ENCODE measurements at places on chromosomes 4 and X.
A peak's percentile ranks its signal among the peaks of the same experiment; 100 is the strongest.

DNA sequence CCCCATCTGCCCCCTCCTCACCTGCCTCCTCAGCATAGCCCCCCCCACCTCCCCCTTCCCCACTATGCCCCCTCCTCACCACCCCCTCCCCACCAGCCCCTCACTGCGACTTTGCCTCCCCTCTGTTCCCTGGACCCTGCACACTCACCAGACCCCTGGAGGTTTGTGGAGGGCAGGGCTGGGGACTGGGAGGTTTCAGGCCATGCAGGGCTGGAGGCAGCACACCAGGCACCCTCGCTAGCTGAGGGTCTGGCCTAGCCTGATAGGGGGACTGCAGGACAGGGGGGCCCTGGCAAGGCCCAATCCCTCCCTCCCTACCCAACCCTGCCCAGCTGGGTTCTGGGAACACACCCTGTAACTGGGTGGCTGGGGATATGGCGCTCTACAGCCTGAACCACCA is 28.0 kb downstream of the TACC3 start:
- no peak for DNase-seq

DNA sequence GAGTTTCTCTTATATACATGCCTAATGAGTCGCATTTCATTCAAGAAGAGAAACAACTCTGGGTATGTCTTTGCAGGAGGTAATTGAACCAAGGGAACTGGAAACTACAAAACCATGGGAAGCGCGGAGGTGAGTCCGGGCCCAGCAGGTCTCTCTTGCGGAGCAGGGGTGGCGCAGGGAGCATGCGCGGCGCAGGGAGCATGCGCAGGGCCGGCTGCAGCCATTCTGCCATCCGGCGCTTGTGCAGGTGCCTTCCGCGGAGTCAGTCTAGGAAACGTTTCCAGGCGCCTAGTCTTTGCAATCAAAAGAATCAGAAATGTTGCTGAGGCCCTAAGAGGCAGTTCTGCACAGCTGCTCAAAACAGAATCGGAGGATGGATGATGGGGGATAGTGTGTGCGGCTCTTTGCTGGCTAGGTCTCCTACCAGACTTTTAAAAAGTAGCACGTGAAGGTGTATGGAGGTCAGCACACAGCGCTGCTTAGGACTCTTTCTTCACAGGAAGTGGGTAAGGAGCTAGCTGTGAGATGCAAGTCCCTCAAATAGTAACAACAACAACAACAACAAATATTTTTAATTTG is 433.8 kb upstream of the FAT1 start:
- DNase-seq: no peak

DNA sequence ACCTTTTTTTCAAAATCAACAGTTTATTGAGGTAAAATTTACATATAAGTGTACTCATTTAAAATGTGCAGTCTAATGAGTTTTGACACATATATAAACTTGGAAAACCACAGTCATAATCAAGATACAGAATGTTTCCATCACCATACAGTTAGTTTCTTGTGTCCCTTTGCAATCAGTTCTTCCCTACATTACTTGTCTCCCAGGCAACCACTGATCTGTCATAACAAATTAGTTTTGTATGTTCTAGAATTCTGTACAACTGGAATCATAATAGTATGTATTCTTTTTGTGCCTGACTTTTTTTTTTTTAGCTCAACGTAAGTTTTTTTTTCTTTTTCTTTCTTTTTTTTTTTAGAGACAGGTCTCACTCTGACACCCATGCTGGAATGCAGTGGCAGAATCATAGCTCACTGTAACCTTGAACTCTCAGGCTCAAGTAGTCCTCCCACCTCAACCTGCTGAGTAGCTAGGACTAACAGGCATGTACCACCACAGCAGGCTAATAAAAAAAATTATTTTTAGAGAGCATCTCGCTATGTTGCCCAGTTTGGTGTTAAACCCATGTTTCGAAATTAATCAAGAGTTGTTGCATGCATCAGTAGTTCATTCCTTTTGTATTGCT is 26.9 kb downstream of the ARFIP1 start:
- no peak for DNase-seq

DNA sequence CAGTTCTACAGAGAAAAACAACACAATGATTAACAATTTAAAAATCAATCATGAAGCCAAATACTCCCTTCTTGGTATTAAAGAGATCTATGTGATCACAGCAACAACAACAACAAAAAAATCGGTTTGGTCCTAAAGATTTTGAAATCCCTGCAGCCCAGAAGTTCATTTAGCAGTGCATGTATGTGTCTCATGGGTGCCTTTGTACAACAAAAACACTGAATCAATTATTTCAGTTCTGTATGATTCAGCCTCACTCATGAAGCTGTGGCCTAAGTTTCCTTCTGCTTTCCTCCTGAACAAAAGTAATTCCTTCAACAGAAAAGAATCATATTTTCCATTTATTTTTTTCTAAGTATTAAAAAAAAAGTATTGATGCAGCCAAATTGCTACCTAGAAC is 393.4 kb upstream of the NDST3 start:
- DNase-seq: no peak

- no peak for DNase-seq
Observed at GRCh38 chr4:16365036-16365569, 138.8 kb upstream of the TAPT1 start.

- DNase-seq: no peak
Observed at GRCh38 chrX:108313669-108314068, 124.6 kb downstream of the COL4A6 start.

DNA sequence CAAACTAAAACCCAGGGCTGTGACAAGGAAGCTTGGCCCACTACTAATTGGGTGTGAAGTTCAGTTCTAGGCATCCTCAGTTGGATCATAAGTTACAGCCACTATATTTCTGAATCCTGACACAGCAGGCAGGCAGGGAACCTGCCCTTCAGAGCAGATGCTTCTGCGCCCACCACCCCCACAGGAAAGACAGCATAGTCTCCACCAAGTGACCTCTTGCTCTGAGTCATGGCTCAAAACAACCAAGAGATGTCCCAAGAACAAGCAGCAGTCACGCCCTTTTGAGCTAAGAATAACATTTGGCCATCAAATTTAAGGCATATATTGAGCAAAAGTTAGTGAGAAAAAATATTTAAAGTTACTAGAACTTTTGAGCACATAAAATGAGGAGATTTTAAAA is 170.7 kb upstream of the SMARCAD1 start:
- no peak for DNase-seq

DNA sequence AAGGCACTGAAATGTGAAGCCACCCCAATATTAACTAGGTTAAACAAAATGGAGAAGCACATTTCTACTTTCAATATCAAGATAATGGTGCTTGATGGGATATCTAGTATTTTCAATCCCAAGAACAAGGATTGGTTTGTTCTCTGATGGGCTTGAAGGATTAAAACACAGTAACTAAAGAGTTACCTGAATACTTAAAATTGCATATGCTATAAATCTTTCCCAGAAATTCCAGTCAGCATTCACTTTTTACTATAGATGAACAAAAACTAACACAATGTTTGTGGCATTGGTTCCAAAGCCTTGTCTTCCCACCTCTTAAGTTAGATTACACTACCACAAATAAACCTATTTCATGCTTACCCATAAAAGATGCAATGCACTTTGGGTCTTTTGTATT is 3.9 kb upstream of the PCDH10 start:
- no peak for DNase-seq

DNA sequence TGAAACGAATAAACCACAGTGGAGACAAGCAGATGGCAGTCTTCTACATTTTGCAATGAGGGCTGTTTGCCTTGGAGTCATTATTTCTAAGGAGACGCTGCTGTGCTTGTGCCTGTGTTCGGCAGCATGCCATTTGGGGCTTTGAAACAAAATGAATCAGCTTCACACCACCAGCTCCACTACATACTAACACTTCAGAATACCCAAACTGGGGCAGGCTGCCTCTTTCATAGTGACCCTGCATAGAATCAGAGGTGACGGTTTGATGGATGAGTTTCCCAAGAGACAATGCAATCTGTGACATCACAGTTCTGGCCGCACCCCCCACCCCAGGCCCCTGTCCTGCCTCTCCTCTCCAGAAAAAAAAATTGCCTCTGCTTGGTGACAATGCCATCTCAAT is 57.1 kb upstream of the MID1 start:
- no peak for DNase-seq

DNA sequence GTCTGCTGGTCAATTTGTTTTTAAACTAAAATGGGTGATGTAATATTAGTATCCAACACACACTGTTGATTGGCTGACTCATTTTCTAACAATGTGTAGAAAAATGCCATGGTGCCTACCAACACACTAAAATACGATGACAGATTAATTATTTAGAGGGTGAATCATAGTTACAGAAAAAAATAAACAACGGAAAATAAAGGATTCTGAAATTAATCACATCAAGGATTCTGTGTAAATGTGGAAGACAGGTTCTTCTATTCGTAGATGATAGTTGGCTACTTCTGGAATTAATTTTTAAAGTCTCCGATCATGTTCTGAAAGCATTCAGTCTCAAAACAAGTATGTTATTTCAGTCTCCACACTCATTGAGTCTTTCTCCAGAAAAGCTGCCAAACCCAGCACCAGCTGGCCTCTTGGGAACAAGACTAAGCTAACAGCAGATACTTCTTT is 8.2 kb upstream of the IQCM start:
- peak; percentile 59 for DNase-seq

GRCh38 chr4:107658400-107659336 is 61.4 kb downstream of the PAPSS1 start:
- DNase-seq: no peak

DNA sequence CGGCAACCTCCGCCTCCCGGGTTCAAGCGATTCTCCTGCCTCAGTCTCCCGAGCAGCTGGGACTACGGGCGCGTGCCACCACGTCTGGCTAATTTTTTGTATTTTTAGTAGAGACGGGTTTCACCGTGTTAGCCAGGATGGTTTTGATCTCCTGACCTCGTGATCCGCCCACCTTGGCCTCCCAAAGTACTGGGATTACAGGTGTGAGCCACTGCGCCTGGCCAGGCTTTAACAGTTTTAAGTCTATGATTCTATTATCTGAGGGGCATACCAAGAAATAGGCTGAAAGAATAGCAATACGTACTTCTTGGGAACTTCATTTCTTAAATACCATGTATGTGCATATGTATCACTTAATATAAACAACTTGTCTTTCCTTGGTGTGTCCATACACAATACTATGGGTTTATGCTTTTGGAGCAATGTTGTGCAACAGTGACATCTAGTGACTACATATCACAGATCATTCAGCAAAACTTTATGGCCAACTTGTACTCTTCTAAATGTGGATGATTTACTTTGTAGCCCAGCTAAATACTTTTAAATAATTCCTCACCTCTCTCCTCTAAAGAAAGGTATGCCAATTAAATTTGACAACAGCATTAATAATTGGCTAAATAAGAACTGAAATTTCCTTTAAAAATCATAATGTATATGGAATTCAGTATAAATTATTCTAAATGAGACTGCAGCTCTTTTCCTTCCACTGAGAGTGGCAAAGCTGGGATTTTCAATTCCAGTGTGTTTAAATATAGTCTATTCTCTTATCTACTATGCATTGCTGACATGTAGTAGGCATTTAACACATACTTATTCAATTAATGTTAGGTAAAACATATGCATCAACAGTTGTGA is 10.4 kb downstream of the SLC9B1 start:
- peak; percentile 46 for DNase-seq

- DNase-seq: no peak
Observed at GRCh38 chr4:151665785-151666127, 95.1 kb downstream of the GATB start.

DNA sequence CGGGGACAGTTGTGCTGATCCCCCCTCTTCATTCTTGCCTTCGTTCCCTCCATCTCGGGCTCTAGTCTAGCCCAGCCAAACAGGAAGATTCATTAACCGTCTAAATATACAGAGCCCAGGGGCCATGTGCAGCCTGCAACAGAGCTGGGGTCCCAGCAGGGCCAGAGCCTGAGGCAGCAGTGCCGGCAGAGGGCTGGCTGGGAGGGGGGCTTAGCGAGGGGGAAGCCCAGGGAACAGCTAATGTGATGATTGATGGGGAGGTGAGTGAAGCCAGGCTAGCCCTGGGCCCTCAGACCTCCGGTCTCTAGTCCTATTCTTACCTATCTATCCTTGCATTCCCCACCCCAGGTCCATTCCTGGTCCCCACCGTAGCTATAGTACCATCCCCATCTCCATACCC is 22.3 kb downstream of the EFNB1 start:
- no peak for DNase-seq

DNA sequence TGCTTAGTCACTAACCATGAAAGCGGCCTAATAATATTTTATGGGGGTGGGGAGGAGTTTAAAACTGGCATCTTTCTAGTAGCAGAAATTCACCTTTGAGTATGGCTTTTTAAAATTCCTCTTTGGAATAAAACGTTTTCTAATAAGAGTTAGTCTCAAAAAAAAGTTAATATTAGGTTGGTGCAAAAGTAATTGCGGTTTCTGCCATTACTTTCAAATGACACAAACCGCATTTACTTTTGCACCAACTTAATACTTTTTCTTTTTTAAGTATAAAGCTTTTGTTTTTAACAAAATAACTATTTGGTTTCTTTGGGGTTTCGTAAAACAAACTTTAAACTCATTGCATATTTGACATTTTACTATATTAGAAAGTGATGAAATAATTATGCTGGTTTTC is 68.4 kb downstream of the FBXO8 start:
- no peak for DNase-seq

GRCh38 chrX:72393836-72394517 is 88.3 kb upstream of the CITED1 start:
- DNase-seq: no peak

DNA sequence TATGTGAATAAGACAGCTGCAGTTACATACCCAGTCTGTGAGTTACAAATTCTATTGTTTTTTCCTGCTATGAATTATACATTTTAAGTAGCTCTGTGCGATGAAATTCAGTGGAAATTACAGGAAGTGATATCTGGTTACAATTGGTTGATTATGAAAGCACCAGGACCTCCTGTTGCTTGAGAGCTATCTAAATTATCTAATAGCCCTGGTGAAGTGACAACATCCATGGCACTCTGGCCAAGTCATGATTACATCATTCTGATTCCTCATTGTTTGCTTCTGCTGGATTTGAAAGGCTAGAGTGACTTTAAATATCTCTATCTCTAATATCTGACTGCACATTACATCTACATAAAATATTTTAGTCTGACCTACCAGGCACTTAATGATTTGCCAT is 515.0 kb downstream of the CFAP47 start:
- DNase-seq: no peak

GRCh38 chr4:3267576-3268394 is 18.8 kb downstream of the MSANTD1 start:
- no peak for DNase-seq

GRCh38 chr4:170323623-170324022 is 233.9 kb upstream of the AADAT start:
- no peak for DNase-seq

GRCh38 chr4:145945431-145946155 is 7.0 kb upstream of the ZNF827 start:
- DNase-seq: no peak

- no peak for DNase-seq
Observed at GRCh38 chr4:28555866-28556265, 1695.2 kb downstream of the STIM2 start.

GRCh38 chr4:158238575-158238974 is 28.3 kb downstream of the TMEM144 start:
- no peak for DNase-seq
